ENCODE measurements at places on chromosomes 6 and 20.

GRCh38 chr6:135972150-135972549, 120.6 kb downstream of the PDE7B start:
- DNase-seq = no peak

DNA sequence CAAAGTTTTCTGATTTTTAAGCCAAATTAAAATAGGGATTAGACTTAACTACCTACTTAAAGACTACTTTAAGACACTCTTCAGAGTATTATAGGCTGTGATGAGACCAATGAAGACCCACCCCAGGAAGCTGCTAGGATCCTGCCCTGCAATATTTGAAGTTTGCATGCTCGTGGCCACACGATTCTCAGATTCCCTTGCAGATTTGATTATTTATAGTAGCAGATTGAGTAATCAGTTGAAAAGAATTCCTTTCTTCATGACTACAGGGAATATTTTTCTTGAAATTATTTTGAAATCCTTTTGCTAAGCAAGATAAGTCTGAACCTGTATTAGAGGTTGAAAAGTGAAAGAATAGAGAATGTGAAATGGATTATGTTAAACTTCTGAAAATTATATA, 122.3 kb downstream of the B3GAT2 start:
- DNase-seq = no peak

- no peak for DNase-seq
These were observed 93.6 kb upstream of the ADGRF1 start for GRCh38 chr6:47135772-47136171.

- DNase-seq = no peak
These were observed 224.9 kb downstream of the FARS2 start for GRCh38 chr6:5486214-5486613.

DNA sequence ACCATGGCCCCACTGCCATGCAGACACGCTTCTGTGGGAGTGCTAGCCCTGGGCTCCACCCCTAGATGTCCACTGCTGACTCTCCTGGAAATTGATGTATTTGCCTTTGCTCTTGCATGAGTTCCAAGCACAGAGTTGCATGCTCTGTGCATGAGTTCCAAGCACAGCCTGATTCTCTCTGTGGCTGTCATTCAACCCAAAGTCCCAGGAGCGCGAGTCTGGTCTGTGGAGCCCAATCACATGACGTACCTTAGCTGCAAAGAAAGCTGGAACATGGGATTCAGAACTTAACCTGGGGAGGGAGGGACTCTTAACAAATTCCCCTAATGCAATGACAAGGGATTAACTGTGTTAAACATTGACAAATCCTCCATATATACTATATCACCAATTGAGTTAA, 114.3 kb upstream of the SLC24A3 start:
- no peak for DNase-seq

DNA sequence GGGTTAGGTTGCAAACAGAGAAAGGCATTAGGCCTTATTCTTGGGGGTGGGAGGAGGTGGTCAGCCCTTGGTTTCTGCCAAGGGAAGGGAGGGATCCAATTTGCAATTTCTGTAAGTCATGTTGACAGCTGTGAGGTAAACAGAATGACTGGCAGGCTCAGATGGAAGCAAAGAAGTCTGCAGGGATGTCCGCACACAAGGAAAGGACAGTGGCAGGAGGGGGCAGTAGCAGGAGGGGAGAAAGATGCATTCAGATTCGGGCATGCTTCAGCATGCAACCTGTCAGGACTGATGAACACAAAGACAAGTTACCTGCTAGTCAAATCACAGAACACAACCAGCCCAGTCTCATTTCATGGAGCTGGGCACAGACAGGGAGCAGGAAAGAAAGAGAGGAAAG, 217.9 kb upstream of the FOXA2 start:
- DNase-seq = no peak

DNA sequence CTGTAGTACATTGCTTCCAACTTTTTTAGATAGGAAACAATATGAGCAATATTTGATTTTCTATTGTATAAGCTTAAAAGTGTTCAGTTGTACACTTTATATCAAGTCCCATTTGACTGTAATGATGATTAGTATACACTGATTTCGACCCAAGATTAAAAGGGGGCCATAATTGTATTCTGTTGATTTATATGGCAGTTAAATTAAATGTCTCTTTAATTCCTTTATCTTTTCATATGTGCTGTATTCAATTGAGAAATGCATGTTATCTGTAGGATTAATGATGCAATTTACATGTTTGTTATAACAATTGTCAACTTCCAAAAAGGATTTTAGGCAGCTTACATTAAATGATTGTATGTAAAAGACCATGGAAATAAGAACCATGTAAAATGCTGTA, 317.5 kb downstream of the CDKAL1 start:
- no peak for DNase-seq

- DNase-seq = no peak
These were observed 736.4 kb upstream of the MARCKS start for GRCh38 chr6:113120582-113121285.

GRCh38 chr6:10730254-10730653, 7.4 kb downstream of the TMEM14C start:
- no peak for DNase-seq

DNA sequence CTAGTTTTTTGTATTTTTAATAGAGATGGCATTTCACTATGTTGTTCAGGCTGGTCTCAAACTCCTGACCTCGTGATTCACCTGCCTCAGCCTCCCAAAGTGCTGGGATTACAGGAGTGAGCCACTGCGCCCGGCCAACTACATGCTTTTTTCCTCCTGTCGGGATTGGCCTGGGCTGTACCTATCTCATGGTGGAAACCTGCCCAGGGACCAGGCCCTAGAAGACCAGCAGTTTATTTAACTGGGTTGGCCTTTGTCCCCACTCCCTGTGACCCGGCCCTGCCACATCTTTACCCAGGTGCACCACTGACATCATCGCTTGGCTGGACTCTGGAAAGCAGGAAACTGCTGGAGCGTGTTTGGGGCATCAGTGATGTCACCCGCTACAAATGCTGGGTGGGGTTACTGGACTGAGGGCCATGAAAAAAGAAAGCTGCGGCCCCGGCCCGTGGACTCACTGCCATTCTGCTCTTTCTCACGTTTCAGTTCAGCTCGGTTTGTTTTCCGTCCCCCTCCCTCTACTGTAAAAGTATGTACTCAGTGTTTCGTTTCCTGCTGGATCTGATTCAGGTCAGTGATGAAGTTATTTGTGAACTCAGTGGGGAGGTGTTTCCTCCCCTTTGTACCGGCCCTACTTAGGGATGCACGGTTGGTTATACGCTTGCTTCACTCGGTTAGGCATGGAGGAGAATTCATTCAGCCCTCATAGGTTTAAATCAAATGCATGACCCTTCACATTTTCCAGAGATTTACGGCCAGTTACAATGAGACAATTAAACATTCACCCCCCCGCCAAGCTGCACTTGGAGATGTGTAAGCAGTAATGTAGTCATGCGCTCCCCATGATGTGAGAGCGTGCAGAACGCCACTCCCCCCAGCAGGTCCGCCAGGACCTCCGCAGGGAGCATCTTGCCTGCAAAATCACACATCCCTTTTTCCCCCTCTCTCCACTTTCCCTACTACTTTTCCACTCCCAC, 179.3 kb downstream of the MTHFD1L start:
- DNase-seq = no peak

GRCh38 chr6:123295181-123295580, 299.1 kb downstream of the CLVS2 start:
- no peak for DNase-seq

DNA sequence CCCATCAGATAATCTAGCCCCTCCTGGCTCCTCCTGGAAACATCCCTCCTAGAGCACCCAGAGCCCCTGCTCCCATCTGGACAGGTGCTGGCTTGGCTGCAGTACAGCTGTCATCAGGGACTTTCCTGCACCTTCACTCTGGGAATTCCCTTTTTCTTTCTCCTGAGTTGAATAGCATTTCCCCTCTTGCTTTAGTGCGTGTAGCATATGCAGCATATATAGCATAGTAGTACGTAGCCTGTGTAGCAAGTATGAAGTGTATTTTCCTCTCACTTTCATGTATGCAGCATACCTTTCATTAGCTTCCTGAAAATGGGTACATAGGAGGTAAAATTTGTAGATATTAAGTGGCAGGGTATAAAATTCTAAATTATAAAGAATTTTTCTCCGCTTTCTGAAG, 352.9 kb downstream of the ESR1 start:
- no peak for DNase-seq

DNA sequence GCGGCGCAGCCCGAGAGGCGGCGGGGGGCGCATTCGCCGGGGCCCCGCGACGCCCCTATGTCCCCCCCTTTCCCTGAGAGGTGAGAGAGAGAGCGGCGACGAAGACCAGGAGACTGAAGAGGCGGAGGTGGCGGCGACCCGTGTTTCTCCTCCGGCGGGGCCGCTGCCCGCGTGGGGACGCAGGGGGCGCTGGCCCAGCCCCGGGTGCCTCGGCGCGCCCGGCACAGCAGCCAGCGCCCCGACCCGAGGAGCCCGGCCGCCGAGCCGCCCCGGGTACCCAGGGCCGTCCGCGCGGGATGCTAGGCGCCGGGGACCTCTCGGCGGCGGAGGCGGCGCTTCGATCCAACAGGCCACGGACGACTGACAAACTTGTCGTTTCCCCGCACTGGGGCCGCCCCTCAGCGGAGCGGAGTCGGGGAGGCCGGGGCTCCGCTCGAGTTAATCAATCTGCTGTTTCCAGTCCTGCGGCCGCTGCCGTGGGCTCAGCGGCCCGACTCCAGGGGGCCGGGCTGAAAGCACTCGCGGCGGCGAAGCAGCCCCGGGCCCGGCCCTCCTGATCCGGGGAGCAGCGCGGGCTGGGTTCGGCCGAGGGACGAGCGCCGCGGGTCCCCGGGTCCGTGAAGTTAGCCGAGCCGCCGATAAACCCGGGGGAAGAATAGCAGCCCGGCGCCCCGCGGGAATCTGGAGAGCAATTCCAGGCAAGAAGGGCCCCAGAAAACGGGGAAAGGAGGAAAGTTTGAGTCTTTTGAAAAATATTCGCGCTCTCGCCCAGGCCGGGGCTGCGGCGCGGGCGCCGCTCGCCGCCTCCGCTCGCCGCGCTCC, 631 bp downstream of the MDGA1 start:
- DNase-seq = no peak

GRCh38 chr20:56788041-56788670, 159.1 kb downstream of the TFAP2C start:
- DNase-seq = no peak

GRCh38 chr20:32333988-32334885, 23.9 kb upstream of the ASXL1 start:
- no peak for DNase-seq

DNA sequence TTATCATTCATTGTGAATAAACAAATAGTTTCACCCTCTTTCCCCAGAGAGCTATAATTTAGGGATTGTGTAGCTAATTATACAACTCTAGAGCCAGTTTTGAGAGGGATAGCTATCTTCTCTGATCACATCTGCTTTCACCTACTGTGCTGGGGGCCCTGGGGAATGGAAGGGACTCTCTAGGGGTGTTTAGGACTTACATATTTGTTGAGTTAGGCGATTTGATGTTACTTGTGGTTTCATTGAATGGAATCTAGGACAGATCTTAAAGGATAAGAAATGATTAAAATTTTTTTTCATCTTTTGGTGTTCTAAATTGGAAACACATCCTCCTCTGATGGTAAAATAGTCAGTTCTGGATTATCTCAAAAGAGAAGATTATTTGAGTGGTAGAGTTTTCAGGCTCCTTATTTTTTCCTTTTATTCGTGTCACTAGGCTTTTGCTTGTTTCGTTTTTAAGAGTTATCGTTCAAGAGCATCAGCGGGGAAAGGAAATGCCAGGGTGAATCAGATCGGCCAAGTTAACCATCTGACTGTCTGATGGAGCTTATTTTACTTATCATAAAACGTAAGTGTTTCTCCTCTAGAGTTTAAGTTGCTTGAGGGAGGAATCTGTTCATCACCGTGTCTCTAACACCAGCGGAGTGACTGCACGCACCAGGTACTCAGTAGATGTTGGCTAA, 236.7 kb downstream of the FARS2 start:
- DNase-seq = no peak

DNA sequence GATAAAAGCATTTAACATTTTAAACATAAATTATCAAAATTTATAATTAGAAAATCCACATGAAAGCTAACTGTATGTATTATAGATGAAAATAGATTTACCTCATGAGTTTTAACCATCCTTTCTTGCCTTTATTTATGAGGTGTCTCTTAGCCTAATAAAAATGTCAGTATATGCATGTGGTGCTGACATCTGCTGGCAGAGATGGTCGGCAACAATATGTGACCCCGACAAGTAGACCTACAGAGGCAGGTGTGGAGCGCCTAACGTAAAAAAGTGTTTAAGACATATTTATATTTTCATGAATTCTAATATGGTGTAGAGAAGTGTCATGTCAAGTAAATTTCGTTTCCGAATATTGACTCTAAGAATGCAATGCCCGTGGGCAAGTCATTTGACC, 149.0 kb upstream of the FUT9 start:
- no peak for DNase-seq

GRCh38 chr6:40476673-40477072, 110.5 kb downstream of the LRFN2 start:
- no peak for DNase-seq

- no peak for DNase-seq
These were observed 106.9 kb upstream of the CCDC28A start for GRCh38 chr6:138666636-138667035.

- DNase-seq = no peak
These were observed 64.2 kb downstream of the FKBP5 start for GRCh38 chr6:35624341-35625070.

- no peak for DNase-seq
These were observed 79.4 kb upstream of the SCAF8 start for GRCh38 chr6:154653853-154654252.
